ENCODE measurements at places on chromosomes 12 and 14.
A peak's percentile ranks its signal among the peaks of the same experiment; 100 is the strongest.

DNA sequence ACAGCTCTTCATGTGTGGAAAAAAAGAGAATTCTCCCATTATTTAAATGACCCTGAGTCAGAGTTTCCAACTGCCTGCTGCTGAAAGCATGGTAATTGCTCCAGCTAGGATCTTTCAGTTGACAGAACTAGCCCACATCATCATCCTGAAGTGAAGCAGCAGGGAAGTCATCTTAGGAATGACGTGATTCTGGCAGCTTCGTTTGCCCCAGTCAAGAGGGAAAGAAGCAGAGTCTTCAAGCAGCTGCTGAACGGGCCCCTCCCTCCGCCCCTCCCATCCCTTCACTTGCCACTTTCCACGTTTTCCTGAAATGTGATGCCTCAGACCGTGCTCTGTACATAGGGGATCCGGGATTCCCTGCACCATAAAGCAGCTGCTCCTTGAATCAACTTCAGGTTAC is 455.0 kb upstream of the TMEM132C start:
- no peak for DNase-seq

- no peak for DNase-seq
Measured at GRCh38 chr12:116245189-116245588, 32.3 kb downstream of the MED13L start.

DNA sequence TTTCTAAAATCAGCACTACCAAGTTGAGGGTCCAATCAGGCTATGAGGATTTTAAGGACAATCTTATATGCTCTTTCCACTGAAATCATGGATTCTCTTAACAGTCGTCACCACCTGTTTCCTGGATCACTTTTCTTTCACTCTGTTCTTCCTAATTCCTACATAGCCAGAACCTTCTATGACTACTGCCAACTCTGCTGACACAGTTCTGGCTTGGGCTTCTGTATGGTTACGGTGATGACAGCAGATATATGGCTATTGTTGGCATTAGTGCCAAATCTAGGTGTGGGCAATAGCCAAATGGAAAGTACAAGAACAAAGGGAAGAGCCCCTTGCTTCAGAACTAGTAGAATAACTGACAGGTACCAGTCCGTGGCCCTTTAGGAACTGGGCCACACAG is 124.0 kb downstream of the ARID2 start:
- DNase-seq = no peak

- DNase-seq = no peak
Measured at GRCh38 chr12:128224226-128224625, 42.7 kb upstream of the TMEM132C start.

DNA sequence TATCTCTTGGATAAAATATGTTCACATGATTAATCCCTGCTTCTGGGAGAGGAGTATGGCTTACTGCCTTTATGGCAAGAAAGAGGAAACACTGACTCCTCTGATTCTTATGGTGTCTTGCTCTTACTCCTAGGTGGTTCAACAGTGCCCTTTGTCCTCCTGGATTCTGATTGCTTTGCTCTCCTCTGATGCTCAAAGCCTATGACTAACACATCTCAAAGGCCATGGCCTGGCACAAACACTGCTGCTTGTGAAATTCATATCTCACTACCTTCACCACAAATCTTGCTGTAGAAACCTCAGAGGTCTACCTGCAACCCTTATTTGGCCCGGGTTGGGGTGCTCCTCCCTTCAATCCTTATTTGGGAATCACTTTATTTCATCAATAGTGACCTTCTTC is 217.2 kb downstream of the C12orf50 start:
- no peak for DNase-seq

GRCh38 chr12:92297932-92298696 is 152.5 kb upstream of the BTG1 start:
- no peak for DNase-seq

DNA sequence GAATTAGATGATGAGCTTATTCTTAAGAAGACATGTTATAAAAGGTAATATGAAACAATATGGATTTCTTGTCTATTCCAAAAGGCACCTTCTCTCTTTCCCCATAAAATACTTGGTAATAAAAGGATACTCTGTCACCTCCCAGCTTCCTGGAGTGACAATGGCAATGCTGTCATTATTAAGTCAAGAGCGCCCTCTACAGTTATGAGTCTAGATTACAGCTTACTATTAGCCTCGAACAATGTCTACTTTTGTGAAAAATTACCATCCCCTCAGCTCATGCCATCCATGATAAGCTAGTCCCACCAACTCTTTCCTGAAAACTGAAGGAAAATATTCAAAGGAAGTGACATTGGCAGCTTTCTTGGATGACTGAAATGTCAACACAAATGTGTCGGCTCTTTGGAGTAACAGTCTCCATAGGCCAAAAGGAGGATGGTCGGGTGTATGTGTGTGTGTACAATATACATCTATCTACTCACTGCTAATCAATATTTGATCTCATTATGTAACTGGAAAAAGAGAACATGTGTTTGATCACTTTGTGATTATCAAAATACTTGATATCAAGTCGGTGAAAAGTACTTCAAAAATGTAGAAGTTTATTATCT is 48.7 kb upstream of the CDKN3 start:
- no peak for DNase-seq

- DNase-seq = no peak
Measured at GRCh38 chr12:115474539-115475353, 790.8 kb upstream of the TBX3 start.

DNA sequence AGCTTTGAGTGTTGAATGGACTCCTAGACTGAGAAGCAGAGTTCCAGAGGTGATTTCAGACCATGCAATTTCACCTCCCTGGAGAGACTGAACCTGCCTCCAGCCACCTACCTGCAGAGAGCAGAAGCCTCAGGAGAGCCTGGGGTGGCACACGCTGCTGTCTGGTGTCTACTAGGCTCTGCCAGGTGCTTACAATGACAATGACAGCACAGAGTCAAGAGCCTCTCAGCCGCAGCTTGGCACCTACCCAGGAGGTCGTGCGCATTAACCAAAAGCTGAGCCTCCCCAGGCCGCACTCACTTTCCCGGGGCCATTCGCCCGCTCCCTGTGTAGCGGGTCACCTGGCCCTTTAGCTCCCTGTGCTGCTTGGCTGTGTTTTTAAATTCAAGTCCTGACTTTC is 63.2 kb downstream of the TESC start:
- no peak for DNase-seq

DNA sequence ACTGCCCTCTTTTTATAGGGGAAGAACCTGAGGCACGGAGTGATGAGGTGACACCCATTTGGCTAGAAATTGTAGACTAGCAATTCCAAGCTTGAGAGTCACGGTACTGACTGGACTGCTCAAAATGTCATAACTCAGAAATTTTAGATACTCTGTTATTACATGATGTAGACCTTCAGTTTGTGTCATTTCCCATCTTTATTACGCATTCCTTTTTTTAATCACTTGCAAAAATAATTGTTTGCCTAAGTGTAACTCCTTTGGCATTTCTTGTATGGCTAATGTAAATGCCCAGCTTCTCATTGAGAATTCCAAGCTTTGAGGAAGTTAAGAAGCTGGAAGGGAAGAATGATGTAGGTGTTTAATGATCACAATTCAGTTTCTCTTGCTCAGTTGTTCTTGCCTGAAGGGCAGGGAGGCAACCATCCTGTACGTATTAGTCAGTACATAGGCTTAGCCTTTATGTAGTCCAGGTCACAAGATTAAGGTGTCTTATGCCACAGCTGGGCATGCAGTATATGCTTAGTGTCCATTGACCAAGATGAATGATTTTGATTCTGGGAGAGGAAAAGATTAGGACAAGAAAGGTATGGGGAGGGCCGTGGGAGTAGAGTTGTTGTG is 68.2 kb upstream of the EVL start:
- DNase-seq = no peak

DNA sequence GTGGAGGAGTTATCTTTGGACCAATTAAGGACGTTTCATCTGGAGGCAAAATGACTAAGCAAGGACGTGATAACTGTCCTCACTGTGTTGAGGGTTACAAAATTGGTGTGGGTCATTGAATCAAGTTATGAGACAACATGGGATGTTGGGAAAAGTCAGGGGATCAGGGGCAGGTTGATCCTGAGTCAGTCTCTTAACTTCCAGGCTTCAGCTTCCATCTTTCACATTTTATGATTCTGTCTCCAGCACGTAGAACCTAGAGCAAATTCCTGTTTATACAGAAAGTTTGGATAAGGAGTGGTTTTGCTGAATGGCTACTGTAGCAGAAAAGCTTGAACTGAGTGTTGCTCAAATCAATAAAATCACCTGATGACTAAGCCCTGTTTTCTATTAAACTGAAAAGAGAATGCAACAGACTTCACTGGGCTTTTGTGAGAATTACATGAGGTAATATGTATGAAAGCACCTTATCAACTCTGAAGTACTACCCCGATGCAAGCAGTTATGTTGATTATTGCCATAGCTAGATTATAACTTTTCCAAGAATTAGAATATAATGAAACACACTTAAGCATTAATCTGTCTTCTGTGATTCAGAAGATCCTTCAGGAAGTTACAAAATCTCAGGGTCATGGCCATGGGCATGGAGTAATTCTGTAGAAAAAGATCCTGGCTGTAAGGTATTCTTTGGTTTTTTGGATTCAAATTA is 184.8 kb downstream of the ETV6 start:
- no peak for DNase-seq

GRCh38 chr12:9331218-9331626 is 123.0 kb upstream of the PZP start:
- peak; percentile 54 for DNase-seq

- no peak for DNase-seq
Measured at GRCh38 chr14:92963301-92964123, 40.6 kb downstream of the CHGA start.

DNA sequence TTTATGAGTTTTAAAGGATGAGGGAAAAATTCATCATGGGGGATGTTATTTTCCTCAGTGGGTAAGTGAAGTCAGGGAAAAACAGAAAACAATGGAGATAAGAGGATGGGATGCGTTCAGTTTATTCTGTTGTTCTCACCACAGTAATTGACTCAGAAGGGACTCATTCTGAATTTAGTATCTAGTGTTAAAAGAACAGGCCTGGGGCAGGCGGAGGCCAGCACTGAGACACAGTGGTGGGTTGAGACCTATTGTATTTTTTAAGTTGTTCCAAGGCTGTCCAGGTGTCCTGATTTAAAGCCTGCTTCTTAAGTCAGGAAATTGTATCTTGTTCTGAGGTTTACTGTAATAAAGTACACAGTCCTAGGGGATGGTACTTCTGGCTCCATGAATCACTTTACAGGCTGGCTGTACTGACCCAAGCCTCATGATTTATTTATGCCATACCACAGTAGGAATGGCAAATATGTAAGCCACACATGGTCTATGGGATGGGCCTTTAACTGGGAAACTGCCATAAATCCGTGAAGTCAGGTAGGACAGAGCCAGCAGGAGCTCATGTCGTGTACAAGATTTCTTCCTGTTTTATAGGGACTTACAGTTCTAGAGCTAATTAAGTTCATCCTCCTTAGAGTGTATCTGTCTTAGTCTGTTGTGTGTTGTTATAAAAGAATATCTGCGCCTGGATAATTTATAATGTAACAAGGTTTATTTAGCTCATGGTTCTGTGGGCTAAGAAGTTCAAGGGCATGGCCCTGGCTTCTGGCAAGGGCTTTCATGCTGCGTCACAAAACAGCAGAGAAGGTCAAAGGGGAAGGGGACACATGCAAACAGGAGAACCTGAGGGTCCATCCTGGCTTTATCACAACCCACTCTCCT is 244.1 kb downstream of the FBXL14 start:
- DNase-seq = no peak

DNA sequence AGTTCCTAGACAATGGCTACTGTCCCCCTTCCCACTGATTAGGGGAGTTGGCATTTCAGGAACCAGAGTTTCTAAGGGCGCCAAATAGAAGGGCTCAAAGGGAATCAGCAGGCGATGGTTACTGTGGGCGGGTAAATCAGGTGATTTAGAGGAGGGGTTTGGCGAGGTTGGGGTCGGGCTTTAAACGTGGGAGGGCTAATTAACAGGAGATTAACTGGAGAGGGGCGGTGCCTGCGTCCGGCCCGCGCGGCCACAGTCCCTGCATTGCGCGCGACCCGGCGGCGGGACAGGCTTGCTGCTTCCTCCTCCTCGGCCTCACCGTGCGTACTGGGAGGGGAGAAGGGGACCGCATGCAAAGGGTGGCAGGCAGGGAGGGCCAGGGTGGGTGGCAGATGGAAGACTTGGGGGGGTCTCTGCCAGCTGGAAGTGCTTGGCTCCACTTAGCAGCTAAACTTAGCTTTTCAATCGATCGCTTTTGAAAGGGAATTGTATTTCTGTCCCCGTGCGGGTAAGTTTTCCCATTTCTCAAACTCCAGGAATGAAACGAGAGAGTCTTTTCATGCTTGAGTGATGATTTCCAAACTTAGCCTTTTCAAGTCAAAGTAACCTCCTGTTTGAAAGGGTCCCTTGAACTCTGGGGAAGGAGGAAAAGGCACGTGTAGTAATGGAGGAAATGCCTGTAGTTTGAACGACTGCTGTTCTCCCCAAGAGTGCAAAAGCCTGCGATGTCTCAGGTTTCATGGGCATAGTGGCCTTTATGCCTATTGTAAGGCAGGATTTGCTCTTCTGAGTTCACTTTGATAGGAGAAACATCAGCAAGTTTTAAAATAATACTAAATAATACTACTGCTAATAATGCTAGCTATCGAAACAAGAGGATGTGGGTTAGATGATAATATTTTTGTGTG is at the start of gene MGST1:
Gene MGST1 (plus strand): TSS at position 255 of the 908 bp plus-strand sequence. CDS start 6,608 bp downstream, outside the sequence.
- DNase-seq = no peak

- no peak for DNase-seq
Measured at GRCh38 chr12:120102189-120103043, 14.1 kb downstream of the RAB35 start.

DNA sequence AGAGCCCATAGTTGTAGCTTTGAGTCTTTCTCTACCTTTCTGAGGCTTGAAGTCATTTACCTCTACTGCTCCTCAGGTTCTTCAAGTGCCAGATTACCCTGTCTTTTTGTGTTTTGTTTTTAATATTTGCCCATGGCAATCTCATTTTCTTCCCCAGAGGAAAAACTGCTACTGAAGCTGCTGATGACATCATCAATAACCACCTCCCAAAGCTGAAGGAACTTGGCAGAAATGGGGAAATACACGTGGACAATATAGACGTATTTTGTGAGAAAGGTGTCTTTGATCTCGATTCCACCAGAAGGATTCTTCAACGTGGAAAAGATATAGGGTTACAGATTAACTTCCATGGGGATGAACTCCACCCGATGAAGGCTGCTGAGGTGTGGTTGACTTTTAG is 17.1 kb downstream of the AMDHD1 start:
- no peak for DNase-seq

- no peak for DNase-seq
Measured at GRCh38 chr14:89221109-89221810, 195.8 kb downstream of the FOXN3 start.

DNA sequence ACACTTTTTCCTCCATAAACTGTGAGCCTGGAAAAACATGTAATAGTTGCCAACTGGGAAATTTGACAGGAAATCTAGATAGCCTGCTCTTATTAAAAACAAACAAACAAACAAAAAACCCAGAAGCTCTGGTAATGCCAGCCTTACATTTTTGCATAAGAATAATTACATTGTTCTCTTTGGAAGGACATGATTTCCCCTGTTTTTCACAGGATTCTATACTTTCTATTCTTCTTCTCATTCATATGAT is 137.9 kb downstream of the AEBP2 start:
- no peak for DNase-seq

GRCh38 chr12:50160643-50161042 is 6.5 kb downstream of the CERS5 start:
- no peak for DNase-seq

All from stimulated activated CD4-positive, alpha-beta T cell treated with anti-CD3 and anti-CD28 coated beads, Interleukin-12 subunit alpha, Interleukin-12 subunit beta, amount 100 ng/mL, for 24 hours (primary cell).